ENCODE measurements at places on chromosomes 1 and 21.

DNA sequence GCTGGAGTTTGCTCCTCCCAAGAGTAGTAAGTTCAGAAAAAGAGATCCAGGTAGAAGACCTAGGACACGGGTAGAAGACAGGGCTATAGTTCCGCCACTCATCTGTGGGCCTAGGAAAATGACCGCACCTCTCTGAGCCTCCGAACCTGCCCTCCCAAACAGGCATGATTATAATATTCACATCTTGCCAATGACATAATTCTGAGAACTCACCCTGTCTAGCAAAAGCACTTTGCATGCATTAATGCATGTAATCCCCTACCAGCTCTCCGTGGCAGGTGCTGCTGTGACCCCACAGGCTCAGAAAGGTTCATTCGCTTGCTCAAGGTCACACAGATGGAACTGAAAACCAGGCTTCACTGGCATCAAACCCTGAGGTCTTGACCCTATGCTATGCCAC lies 88.0 kb downstream of the SPSB1 start:
- no peak for DNase-seq

DNA sequence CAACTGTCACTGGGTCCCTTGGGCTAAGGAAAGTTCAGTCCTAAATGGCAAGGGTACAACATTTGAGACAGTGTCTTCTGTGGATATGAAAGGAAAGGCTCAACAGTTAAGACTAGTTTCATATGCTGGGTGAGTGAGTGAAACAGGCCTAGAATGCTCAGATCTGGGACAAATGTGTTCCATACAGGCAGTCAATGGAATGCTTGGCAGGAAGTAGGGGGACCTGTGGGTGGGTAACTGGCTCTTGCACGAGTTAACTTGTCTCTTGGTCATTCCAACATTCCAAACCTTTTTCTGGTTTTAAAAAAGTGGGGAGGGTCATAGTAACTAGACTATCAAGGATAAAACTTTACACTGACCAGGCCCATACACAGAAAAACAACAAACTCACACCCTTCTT lies 17.8 kb upstream of the ADAM30 start:
- no peak for DNase-seq

- DNase-seq, result peak; percentile 44
Observed at GRCh38 chr1:1068517-1069055, 5.5 kb downstream of the RNF223 start.

DNA sequence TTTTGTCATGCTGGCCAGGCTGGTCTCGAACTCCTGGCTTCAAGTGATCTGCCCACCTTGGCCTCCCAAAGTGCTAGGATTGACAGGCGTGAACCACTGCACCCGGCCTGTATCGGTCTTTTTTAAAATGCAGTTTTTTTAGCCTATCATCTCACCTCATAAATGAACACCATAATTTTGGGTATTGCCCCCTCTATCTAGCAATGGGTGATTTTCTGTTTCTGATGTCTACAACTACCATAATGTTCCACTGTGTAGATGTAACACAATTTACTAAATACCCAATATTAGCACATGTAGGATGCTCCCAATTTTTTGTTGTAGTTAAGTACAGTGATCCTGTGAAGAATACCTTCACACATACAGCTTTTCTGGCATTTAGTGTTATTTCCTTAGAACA lies 2.0 kb upstream of the CAMTA1 start:
- DNase-seq, result no peak

GRCh38 chr1:231817801-231818200 lies 191.2 kb downstream of the DISC1 start:
- no peak for DNase-seq

- DNase-seq, result no peak
Observed at GRCh38 chr1:3105167-3105863, 36.3 kb downstream of the PRDM16 start.

GRCh38 chr1:76254104-76255030 lies 179.8 kb downstream of the ST6GALNAC3 start:
- no peak for DNase-seq

GRCh38 chr1:233707880-233708815 lies 94.2 kb downstream of the KCNK1 start:
- no peak for DNase-seq

DNA sequence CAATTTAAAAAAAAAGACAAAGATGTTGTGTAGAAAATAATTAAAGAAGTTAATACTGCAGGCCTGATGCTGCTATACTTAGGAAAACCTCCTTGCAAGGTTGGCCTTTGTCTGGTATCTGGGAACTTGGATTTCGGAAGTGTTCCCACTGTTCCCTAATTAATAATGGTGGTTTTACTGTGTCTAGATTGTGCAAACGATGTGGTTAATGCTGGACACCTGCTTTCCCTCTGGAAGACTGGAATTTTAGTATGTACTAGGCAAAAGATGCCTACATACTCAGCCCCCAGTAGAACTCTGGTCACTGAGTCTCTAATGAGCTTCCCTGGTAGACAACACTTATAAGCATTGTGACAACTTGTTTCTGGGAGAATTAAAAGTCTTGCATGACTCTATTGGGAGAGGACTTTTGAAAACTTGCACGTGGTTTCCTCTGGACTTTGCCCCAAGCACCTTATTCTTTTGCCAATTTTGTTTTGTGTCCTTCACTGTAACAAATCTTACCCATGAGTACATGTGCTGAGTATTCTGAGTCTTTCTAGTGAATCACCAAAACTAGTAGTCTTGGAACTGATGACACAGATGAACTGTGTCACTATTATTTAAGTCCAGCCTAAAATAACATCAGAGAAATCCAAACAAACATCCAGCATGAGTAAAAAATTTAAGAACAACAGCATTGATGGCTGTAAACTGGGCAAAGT lies 40.4 kb downstream of the LIN9 start:
- DNase-seq, result no peak

GRCh38 chr1:41315871-41316270 lies 45.4 kb upstream of the FOXO6 start:
- DNase-seq, result no peak

- no peak for DNase-seq
Observed at GRCh38 chr1:72229893-72230292, 52.4 kb downstream of the NEGR1 start.

DNA sequence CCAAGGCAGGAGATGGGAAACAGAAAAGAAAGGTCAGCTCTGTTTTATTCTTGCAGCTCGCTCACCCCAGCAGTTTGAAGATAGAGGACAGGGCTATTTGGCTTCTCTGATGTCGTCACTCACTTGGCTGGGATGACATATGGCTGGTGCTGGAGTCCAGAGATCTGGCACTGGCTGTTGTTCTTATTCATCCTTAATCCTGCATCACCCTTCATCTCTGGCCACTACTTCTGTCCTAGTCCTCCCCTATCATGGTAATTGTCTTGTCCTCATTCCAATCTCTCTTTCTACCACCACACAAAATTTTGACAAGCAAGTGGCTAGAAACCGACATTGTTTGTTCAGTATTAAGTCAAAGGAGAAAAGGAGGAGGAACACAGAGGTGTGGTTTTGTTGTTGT lies 103.8 kb upstream of the PDE4B start:
- no peak for DNase-seq

- DNase-seq, result no peak
Observed at GRCh38 chr1:160981584-160982411, 27.2 kb upstream of the ITLN2 start.

DNA sequence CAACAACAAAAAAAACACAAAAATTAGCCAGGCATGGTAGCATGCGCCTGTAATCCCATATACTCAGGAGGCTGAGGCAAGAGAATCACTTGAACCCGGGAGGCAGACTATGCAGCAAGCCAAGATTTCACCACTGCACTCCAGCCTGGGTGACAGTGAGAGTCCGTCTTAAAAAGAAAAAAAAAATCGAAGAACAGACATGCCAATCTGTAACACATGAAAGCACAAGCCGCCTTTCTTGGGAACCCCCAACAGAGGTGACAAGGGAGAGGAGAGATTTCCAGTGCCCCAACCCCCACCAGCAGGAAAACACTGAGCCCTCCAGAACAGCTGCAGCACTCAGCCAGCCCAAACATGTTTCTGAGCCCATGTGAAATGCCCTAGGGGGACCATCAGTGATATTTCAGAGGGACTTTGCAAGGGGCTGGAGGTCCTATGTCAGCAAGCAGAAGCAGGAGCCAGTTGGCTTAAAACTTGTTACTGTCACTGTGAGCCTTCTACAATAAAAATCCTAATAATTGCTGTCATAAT lies 14.2 kb upstream of the EFNA1 start:
- no peak for DNase-seq

DNA sequence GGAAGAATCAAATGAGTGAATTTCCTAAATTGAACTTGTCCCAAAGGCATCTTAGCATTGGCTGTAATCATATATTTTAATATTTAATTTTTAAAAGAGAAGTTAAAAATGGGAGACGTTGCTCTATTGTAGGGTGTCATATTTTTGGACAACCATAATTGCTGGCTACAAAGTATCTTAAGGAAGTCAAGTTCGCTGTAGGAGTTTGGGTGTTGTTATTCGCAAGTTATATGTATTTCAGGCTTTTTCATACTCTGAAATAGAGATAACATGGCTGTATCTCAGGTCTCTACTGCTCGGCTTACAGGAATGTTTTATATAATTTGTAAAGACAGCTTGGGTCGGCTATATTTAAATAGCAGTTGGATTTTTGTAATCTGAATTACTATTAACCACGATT lies 852 bp downstream of the TMEM50A start:
- no peak for DNase-seq

- no peak for DNase-seq
Observed at GRCh38 chr1:14168326-14169063, 430.0 kb upstream of the KAZN start.

DNA sequence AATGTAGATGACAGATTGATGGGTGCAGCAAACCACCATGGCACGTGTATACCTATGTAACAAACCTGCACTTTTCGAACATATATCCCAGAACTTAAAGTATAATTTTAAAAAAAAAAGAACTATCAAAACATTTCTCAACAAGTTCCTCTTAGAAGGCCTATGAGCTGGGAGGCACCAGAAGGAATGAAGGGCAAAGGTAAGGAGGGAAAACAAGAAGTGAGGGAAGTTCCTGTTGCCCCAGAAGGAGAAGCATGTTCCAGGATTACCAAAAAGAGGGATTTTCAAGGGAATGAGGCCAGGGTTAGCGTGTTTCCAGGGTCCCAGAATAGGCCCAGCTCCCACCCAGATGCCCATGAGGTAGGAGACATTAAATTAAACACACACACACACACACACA lies 361.0 kb downstream of the SETD4 start:
- DNase-seq, result no peak

GRCh38 chr1:21758614-21759013 lies 24.3 kb downstream of the USP48 start:
- no peak for DNase-seq

DNA sequence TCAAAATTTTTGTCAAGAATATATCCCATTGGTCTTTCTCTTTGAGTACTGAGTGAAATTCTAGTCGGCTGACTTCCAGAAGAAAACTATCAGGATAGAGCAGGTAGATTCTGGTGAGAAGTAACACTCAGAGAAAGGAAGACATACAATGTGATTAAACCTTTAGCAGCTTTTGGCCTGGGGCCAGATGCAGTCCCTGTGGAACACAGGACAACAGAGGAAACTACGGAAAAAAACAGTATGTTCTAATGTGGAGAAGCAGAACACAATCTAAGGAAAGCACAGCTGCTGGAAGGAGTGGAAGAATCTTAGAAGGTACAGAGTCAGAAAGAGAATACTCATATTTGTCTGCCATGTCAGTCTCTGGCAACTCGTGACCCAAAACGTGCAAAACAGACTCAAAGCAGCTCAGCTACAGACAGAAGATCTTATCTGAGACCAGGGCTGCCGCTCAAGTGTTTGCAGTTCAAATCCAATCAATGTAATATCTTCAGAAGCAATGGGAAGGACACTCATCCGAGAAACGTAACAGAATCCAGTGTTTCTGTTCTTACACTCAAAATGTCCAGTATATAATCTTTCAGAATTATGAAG lies 283.8 kb downstream of the MRPL39 start:
- no peak for DNase-seq

- no peak for DNase-seq
Observed at GRCh38 chr1:78760858-78761257, 111.2 kb downstream of the IFI44 start.

- no peak for DNase-seq
Observed at GRCh38 chr1:171661076-171661650, 8.7 kb upstream of the MYOC start.

- DNase-seq, result peak; percentile 13
Observed at GRCh38 chr1:7942214-7942921, 1.7 kb upstream of the TNFRSF9 start.

DNA sequence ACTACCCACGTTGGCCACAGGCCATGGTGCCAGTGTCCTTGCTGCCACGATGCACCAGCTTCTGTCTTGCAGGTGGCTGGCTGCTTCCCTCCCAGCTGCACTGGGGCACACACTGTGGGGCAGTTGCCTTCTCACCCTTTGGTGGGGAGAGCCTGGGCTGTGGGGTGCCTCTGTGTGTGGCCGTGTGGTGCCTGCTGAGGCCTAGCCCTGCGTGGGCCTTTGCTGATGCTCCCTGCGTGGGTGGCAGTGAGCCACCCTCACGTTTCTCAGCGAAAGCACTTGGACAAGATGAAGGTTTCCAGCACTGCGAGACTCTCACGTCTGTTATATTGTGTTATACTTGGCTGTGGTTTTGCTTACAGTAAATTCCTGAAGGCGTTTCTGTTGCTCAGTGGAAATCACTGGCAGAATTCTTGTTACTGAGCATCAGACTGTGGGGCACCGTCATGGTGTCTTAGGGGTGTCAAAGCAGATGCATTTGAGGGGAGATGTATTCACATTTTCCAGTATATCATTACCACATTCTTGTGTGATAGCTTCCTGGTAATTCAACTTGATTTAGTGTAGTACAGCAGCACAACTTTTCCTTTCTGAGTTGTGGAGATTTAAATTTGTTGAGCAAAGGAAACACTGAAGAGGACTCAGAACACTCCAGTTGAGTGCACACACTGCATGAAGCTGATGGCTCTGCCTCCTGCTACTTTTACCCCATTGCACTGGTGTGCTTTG lies 124.7 kb downstream of the PCBP3 start:
- no peak for DNase-seq

- DNase-seq, result no peak
Observed at GRCh38 chr1:208314431-208314830, 70.2 kb upstream of the PLXNA2 start.

DNA sequence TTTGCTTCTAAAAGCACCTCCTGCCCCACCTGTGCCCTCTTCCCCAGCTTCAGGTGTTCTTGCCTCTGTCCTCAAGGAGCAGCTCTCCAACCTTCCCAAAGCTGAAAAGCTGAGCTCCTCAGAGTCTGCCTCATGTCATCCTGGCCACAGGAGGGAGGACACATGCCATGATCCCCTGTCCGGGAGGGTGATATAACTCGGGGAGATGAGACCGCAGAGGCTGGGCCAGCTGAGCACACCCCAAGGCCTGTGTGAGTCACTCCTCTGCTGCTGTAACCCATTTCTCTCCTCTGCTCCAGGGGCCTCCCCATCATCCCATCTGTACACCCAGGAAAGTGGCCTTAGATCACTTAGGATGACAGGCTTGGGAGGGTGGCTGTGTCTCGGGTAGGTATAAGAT lies 49.8 kb downstream of the EPHB2 start:
- no peak for DNase-seq

GRCh38 chr1:33335020-33335419 lies 14.1 kb upstream of the A3GALT2 start:
- no peak for DNase-seq

GRCh38 chr1:108503062-108503733 lies 53.1 kb downstream of the NBPF6 start:
- no peak for DNase-seq

GRCh38 chr1:147723691-147724323 lies 36.6 kb downstream of the GJA5 start:
- DNase-seq, result no peak

All from activated T-helper 1 cell treated with Interleukin-2 at 50 U/mL for 16 hours (primary cell).